A673 (cell line): ENCODE measurements at places on chromosomes 2 and 18. TPM values are rescaled to one million over a fixed set of nuclear protein-coding genes. Genes with fewer than 3 reads are reported as not detected.

The SERPINB4 gene
- not detected in 2 replicates for total RNA-seq

The CPLX4 gene
- total RNA-seq: not detected in 2 replicates

- H3K27me3 ChIP-seq: no peaks in the 10 kb centered on the region
- DNase-seq: no peak
Measured at GRCh38 chr18:54268751-54269150, 566 bp upstream of the POLI start.

DNA sequence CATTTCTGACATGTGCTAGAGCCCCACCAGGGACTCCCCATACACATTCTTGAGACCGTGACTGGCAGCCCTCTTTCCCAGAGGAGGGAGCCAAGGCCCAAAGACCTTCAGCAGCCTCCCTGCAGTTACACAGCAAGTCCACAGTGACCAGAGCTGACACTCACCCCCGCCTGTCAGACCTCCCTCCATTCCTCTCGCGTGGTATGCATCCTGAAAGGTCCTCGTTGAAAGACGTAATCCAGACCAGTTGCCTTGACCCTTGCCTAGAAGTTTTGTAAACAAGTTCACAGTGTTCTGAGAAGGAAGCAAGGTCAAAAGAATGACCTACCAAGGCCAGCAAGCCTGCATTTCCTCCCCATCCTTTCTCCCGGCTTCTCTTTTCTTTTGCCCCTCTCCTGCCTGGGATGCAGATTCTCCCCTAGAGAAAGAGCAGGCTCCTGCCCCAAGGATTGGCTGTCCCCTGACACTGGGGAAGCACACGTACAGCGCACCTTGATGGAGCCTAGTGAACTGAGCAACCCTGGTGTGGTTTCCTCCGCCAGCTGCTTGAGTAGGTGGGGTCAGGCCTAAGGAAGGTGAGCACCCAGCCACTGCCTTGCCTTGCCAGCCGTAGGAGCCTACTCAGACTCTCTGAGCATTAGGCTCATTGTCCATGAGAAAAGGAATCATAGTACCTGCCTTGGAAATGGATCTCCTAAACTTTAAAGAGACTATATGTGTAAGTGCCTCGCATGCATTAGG is 18.3 kb downstream of the TRIB2 start:
- DNase-seq: no peak
- H3K27ac ChIP-seq: no peak overlapping the region
- no peak overlapping the region for H3K4me3 ChIP-seq
- no peaks in the 10 kb centered on the region for H3K27me3 ChIP-seq
- H3K36me3 ChIP-seq: peaks cover 90% of the 10 kb centered on the region

DNA sequence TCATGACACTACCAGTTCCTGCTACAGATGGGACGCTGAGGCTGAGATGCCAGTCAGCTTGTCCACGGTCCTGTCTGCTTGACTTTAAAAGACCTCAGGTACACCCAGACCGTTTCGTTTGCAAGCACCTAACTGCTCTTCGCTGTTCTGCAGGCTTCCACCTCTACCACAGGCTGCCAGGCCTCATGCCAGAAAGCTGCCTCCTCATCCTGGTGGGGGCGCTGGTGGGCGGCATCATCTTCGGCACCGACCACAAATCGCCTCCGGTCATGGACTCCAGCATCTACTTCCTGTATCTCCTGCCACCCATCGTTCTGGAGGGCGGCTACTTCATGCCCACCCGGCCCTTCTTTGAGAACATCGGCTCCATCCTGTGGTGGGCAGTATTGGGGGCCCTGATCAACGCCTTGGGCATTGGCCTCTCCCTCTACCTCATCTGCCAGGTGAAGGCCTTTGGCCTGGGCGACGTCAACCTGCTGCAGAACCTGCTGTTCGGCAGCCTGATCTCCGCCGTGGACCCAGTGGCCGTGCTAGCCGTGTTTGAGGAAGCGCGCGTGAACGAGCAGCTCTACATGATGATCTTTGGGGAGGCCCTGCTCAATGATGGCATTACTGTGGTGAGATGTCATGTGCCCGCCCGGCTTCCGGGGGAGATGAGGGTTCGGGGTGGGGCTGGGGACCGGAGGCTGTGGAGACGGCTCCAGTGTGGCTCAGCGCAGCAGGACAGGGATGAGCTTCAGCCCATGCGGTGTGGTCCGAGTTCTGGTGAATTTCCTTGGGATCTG is 5.9 kb downstream of the SLC9A4 start:
- H3K27ac ChIP-seq: no peak overlapping the region
- peaks cover 16% of the 10 kb centered on the region for H3K27me3 ChIP-seq
- H3K36me3 ChIP-seq: no peaks in the 10 kb centered on the region
- no peak overlapping the region for H3K4me3 ChIP-seq

GRCh38 chr2:58237741-58238140 is 3.4 kb downstream of the FANCL start:
- H3K27ac ChIP-seq: no peak overlapping the region
- peaks cover 3% of the 10 kb centered on the region for H3K36me3 ChIP-seq
- DNase-seq: no peak
- no peak overlapping the region for H3K4me3 ChIP-seq
